NCI-H1105 (cell line): ENCODE measurements at places on chromosomes 7 and 10.

DNA sequence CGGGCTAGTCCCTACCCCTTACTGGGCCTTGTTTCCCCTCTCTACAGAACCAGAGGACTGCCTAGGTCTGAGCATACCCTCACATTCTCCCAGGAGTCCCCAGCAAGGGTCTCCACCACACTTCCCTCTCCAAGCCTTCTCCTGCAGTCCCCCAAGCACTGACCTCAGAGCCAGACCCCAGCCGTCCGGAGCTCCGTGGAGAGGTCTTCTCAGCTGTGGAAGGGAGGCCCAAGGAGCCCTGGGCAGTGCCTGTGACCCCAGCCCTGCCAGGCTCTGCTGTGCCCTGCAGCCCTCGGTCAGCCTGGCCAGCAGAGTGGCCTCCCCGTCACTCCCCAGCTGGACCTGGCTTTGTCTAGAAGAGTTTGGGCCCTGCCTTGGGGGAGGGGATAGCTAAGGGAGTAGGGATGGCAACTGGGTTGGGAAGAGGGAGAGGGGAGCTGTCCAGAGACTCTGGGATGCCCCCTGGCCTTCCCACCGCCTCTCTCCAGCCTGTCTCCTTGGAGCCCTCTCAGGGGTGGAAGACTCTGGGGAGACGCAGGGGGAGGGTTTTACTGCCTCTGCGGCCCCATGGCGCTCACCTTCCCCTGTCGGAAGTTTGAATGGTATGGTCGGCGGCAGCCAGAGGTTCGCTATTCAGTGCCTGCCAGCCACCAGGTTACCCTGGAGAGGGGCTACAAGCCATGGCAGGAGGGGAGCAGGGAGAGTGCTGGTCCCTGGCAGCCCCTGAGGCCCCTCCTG lies at the start of gene C10orf105:
Gene C10orf105 (minus strand): TSS at position 315 of the 738 bp plus-strand sequence. CDS start 3,441 bp downstream, outside the sequence.
- DNase-seq: no peak

DNA sequence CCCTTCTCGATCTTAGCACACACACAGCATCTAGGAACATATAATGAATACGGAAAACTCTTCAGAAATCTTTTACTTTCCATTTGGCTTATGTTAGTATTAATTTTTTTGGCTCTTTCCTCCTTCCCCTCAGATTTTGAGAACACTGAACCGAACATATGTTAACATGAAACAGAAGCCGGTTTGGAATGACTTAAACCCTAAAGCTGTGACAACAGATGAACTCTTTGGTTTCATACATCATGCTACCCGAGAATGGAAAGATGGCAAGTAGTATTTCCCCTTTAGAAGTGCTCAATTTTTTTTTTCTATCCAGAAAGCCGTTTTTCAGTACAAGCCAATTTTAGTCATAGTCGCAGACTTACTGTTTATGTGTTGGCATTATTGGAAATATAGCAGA lies 164.7 kb downstream of the DNAH11 start:
- DNase-seq: no peak

DNA sequence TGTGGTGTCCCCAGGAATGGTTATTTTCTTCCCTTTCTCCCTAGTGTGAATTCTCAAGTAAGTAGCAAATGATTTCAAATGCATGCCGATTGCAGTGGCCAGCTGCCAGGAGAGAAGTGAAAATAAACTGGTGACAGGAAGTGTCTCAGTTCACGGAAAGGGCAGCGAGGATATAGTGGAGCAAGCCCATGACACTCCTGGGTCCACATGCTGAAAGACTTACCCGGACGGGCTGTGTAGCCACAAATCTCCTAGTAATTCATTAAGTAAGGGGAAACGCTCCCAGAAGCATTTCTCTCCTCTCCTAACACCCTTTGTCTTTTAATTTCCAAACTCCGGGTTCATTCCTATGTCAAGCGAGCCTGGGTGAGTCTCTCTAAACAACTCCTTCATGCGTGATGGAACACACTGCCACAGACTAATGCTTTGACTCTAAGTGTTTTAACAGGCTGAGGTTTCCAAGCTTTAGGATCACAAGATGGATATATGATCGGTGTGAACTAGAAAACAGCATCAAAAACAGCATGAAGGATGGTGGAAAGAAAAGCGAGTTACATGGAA lies 125.6 kb downstream of the CYP26A1 start:
- DNase-seq: no peak

- no peak for DNase-seq
Observed at GRCh38 chr10:44422570-44423101, 37.7 kb upstream of the CXCL12 start.

DNA sequence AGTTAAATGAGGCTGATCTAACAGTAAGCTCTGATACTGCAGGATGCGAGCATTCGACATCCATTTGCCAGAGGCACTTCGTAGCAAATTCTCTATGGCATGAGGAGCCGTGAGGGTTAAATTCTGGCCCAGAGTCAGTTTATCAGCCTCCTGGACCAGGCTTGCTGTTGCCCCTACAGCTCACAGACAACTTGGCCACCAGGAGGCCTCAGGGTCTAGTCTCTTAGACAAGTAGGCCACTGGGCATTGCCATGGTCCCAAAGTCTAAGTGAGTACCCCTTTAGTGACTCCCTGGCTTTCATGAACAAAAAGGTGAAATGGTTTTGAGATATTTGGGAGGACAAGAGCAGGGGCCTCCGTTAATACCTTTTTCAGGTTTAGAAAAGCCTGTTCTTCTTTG lies 178.0 kb upstream of the MBL2 start:
- no peak for DNase-seq

DNA sequence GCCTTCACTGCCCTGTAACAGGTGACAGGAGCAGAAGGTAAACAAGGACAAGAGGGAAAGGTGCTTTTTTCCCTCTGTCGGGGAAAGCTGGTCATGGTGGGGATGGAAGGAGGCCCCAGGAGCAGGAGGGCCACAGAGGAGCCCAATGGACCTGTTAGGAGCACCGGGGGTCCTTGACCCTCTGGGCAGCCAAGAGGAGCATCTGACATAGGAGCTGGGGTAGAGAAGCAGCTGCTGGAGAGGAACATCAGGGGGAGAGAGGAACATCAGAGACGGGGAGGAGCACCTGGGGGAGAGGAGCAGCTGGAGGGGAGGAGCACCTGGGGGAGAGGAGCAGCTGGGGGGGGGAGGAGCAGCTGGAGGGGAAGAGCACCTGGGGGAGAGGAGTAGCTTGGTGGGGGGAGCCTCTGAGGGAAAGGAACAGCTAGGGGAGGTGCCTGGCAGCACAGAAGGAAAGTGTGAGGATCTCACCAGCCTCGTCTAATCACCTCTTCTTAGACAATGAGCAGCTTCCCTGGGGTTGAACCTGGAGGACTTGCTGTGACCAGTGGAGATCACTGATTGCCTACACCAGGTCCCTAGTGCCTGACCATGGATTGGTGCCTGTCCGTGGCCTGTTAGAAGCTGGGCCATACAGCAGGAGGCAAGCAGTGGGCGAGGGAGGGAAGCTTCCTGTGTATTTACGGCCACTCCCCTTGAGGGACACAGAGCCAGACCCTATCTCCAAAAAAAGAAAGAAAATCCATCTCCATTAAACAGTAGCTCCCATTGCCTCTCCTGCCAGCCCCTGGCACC lies 37.6 kb downstream of the JAKMIP3 start:
- no peak for DNase-seq

GRCh38 chr10:56715262-56715661 lies 354.2 kb upstream of the ZWINT start:
- DNase-seq: no peak

GRCh38 chr10:69646185-69647060 lies 16.4 kb downstream of the FAM241B start:
- DNase-seq: no peak

- no peak for DNase-seq
Observed at GRCh38 chr7:119720541-119720940, 552.4 kb upstream of the KCND2 start.

DNA sequence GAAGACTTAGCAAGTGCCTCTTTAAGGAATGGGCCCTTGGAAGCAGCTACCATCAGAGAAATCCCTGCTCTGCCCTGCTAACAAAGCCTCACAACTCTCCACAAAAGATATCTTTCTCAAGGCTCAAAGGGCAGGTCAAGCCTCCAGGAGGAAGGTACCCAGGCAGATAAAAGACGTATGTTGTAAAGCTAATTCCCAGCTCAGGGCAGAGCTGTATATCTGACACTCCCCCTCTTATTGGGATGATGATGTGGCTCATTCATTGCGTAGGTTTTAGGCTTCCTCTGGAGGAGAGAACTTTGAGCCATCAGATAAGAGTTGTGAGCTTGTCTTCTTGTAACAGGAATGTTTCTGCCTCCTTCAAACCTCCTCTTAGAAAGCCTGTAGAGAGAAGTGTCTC lies 145.4 kb downstream of the CALN1 start:
- DNase-seq: no peak

DNA sequence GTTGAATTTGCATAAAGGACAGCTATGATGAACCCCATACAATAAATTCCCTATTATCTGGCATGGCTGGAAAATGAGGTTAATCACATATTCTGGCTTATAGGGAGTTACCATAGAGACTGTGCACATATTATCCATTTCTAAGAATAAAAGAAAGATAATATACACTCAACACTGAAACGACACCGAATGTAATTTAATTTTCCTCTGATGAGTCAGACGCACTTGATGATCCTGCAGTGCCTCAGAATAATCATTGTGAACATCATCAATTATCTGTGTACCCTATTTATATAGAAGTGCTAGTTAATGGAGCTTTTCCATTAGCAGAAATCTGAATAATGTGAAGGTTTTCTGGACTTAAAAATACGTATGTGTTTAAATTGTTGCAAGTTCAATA lies 60.2 kb downstream of the SGCE start:
- no peak for DNase-seq

GRCh38 chr7:39644170-39644569 lies 20.8 kb downstream of the RALA start:
- DNase-seq: no peak

DNA sequence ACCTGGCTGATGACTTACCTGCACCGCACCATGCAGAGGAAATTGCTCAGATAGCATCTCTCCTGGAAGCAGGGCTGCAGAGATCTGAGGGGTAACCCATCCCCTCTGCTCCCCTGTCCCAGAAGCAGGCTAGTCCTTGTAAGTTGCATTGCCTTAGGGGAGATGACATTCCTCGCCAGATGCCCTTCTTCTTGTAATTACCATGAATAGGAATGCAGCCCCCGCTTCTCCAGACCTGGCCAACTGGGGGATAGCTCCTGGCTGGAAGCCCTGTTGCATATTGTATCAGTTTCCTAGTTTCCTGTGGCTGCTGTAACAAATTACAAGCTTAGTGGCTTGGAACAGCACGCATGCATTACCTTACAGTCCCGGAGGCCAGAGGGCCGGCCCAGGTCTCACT lies 47.5 kb upstream of the EN2 start:
- no peak for DNase-seq

- no peak for DNase-seq
Observed at GRCh38 chr10:73905256-73906020, 5.5 kb upstream of the PLAU start.

DNA sequence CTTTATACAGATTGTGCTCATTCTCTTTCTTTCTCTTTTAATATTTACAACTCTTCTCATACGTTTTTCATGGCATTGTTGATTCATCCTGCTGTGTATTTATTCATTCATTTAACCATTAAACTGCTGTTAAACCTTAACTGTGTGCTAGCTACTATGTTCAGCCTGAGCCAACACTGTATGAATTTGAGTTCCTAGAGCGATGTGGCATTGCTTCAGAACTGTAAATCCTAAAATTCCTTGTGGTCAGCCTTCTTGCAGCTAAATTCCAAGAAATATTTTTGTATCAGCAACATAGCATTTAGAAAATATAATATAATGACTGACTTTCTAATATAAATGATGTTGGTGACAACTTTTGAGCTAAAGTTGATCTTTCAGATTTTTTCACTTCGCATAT lies 184.7 kb upstream of the FZD1 start:
- no peak for DNase-seq

- no peak for DNase-seq
Observed at GRCh38 chr10:52256832-52257691, 57.0 kb upstream of the DKK1 start.

- no peak for DNase-seq
Observed at GRCh38 chr7:20225384-20225783, 8.2 kb upstream of the MACC1 start.

GRCh38 chr7:49631071-49631815 lies 142.2 kb upstream of the VWC2 start:
- DNase-seq: no peak

GRCh38 chr10:370449-370825 lies 235.2 kb downstream of the ZMYND11 start:
- no peak for DNase-seq

DNA sequence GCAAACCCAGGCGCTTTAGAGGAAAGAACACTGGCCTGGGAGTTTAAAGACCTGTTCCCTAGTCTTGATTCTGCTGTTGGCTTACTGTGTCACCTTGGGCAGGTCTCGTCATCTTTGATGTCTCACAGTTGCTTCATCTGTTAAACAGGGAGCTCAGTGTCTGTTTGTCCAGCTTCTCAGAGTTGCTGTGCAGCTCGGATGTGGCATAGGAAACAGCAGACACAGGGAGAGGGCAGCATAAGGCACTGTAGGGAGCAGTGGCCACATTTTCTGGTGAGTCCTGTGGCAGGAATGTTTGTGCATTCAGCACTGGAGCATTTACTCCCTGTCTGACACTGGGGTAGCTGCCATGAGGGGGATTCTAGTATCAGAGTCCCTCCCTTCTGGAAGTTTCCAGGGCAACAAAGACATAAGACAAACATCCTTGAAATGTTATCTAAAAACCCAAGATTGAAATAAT lies 2.0 kb downstream of the REPIN1 start:
- no peak for DNase-seq

DNA sequence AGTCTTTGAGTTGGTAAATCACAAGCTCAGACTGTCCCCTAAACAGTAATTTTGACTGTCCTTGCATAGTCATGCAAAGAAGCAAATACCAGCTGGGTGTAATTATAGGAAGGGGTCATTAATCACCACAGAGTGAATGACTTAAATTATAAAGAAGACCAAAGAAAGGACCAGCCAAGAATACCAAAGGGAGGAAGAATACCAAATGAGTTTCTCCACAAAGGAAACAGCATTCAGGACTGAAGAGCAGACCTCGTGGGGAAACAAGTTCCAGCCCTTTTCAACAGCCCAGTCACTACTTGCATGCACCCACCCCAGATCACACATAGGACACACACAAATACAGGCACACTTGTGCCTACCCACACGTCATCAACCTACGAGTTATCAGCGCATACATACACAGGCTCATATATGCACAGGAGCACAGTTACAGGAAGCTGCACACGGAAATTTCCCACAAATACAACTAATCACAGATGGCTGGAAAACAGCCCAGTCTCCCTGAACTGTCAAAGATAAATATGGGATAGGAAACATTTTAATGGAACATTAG lies 77.6 kb downstream of the DENND2A start:
- no peak for DNase-seq

GRCh38 chr7:20870977-20871376 lies 84.3 kb upstream of the SP8 start:
- DNase-seq: no peak

GRCh38 chr7:2896131-2896530 lies 52.0 kb upstream of the GNA12 start:
- DNase-seq: no peak

GRCh38 chr10:28938745-28939144 lies 261.4 kb downstream of the BAMBI start:
- no peak for DNase-seq

- no peak for DNase-seq
Observed at GRCh38 chr7:131250331-131250730, 77.3 kb upstream of the MKLN1 start.
